ENCODE measurements at places on chromosomes 7 and 10. TPM values are rescaled to one million over a fixed set of nuclear protein-coding genes. Genes with fewer than 3 reads are reported as not detected.

FGL2 gene
- total RNA-seq: not detected

DEPP1 gene
- 6.8 TPM for total RNA-seq

CPVL gene
- total RNA-seq: 2.7 TPM

FBXL13 gene
- 0.18 TPM for total RNA-seq

DNA sequence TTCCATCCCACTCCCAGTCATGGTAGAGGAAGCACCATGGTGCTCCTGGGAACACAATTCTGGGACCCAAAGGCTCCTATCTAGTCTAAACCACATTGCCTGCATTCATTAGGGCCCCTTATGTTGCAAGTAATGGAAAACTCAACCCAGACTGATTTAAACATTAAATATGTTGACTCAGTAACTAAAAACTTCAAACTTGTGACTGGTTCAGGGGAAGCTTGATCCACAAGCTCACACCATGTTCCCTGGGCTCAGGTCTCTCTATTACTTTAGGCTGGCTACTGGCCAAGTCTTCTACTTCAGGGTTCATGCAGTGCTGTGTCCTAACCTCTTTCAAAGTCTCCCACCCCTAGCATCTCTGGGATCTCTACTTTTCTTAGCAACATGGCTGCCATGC is 13.1 kb downstream of the WNT16 start:
- peaks cover 5% of the 10 kb centered on the region for H3K36me3 ChIP-seq
- no peaks in the 10 kb centered on the region for H3K4me1 ChIP-seq

DNA sequence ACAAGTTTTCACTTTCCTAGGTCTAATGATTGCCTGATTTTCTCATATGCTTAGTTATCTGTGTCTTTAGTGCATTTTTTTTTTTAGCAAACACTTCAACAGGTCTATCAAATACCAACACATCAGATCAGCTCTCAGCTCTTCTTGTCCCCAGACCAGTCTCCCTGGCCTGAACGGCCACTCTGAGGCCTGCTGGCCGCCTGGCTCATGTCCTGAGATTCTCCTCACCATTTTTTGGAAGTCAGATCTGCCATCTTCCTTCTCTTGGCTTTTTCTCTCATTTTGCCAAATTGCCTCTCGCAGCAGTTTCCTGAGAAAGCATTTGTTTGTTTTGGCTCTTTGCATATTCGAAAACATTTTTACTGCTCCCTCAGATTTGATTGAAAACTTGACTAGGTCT is 29.3 kb downstream of the PPP2R2D start:
- no peak for DNase-seq
- H3K36me3 ChIP-seq: peaks cover 15% of the 10 kb centered on the region
- H3K4me3 ChIP-seq: no peak overlapping the region
- no peak overlapping the region for H3K27ac ChIP-seq
- H3K27me3 ChIP-seq: no peaks in the 10 kb centered on the region
- H3K4me1 ChIP-seq: peaks cover 45% of the 10 kb centered on the region

- H3K4me1 ChIP-seq: peaks cover 14% of the 10 kb centered on the region
- DNase-seq: no peak
- H3K36me3 ChIP-seq: peaks cover 62% of the 10 kb centered on the region
These were observed 9.8 kb downstream of the DNAJB12 start for GRCh38 chr10:72344932-72345331.

DNA sequence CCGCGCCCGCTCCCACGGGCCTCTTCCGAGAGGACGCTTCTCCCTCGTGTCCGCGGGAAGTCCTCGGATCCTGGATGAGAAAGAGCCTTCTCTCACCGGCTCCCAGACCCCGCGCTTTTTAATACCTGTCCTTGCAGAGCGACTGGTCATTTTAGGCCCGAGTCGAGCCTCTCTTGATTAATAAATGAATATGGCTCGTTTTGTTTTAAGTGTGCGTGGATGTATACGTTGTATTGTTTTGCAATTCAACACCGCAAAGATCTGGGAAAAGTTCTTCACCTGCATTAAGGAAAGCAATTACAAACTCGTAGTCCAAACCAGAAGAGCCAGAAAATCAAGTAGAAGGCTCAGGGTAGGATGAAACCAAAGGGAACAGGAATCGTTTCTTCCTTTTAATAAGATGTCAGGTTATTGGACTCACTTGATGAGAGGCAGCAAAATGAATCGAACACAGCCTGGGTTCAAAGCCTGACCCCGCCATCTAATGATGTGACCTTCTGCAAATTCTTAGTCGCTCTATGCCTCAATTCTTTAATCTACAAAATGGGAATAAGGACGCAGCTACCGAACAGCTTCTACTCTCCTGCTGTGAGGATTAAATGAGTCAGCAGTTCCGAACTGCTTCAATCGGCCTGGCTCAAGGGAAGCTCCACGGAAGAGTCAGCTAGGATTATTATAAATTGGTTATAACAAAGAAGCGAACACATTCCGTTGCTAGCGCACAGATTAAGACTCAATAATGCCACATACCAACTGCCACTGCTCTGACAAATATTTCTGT is 277.8 kb upstream of the NEBL start:
- H3K27me3 ChIP-seq: peaks cover 28% of the 10 kb centered on the region
- DNase-seq: no peak
- no peaks in the 10 kb centered on the region for H3K36me3 ChIP-seq
- no peak overlapping the region for H3K4me3 ChIP-seq

- no peaks in the 10 kb centered on the region for H3K27me3 ChIP-seq
- H3K27ac ChIP-seq: no peak overlapping the region
- no peak for DNase-seq
- H3K4me3 ChIP-seq: no peak overlapping the region
These were observed 450.6 kb upstream of the AUTS2 start for GRCh38 chr7:69147631-69148030.

GRCh38 chr7:88361357-88361756 is 54.7 kb upstream of the STEAP4 start:
- H3K36me3 ChIP-seq: no peaks in the 10 kb centered on the region
- DNase-seq: no peak
- no peaks in the 10 kb centered on the region for H3K4me1 ChIP-seq
- H3K27me3 ChIP-seq: peaks cover 7% of the 10 kb centered on the region

GRCh38 chr10:97876402-97876801 is 26.8 kb downstream of the GOLGA7B start:
- H3K4me3 ChIP-seq: no peak overlapping the region
- peaks cover 3% of the 10 kb centered on the region for H3K27me3 ChIP-seq
- peaks cover under 1% of the 10 kb centered on the region for H3K4me1 ChIP-seq
- H3K36me3 ChIP-seq: no peaks in the 10 kb centered on the region

GRCh38 chr7:114977277-114977676 is 55.4 kb downstream of the MDFIC start:
- H3K27me3 ChIP-seq: no peaks in the 10 kb centered on the region
- H3K4me3 ChIP-seq: no peak overlapping the region
- no peak for DNase-seq
- peaks cover 8% of the 10 kb centered on the region for H3K36me3 ChIP-seq

- 0 out of 2 replicates have a peak, but pooled peaks cover 3% of the 10 kb centered on the region for H3K27me3 ChIP-seq
- no peak overlapping the region for H3K4me3 ChIP-seq
- no peak overlapping the region for H3K27ac ChIP-seq
- no peak for DNase-seq
- no peaks in the 10 kb centered on the region for H3K36me3 ChIP-seq
- H3K4me1 ChIP-seq: no peaks in the 10 kb centered on the region
These were observed 231.3 kb downstream of the LRMDA start for GRCh38 chr10:75662715-75663114.

DNA sequence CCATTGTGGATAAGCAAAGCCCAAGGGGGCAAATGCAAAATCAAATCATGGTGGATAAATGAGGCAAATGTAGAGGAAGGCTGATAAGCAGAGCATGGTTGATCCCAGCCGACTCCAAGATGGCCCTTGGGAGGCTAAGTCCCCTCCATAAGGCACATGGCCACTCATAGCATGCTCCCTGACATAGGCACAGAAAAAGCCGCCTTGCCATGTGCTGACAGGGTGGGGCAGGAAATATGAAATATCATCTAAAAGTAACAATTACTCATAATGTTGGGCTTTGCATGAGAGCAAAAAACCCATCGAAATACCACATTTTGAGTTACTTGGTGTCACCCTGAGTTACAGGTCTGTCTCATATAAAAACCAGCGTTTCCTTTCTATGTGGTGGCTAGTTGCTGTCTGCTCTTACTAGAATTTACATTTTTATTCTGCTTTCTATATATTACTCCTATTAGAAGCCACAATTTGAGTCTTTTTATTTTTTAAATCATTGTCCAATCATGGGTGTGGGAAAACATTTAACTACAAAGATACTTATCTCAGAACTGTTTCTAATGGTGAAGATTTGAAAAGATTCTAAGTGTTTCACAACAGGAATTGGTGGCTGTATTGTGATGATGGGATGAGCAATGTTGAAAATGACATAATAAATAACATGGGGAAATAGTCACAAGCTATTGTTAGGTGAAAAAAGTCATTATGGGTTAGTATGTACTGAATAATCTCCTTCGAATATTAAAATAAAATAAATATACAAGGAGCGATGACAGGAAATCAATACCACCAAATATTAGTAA is 102.7 kb downstream of the CUBN start:
- H3K4me3 ChIP-seq: no peak overlapping the region
- H3K4me1 ChIP-seq: peaks cover 66% of the 10 kb centered on the region
- H3K36me3 ChIP-seq: no peaks in the 10 kb centered on the region
- H3K27ac ChIP-seq: peak overlapping the region; percentile 94

GRCh38 chr10:102306710-102307109 is 61.4 kb downstream of the GBF1 start:
- H3K27me3 ChIP-seq: no peaks in the 10 kb centered on the region
- no peak for DNase-seq
- no peaks in the 10 kb centered on the region for H3K36me3 ChIP-seq
- no peak overlapping the region for H3K27ac ChIP-seq

DNA sequence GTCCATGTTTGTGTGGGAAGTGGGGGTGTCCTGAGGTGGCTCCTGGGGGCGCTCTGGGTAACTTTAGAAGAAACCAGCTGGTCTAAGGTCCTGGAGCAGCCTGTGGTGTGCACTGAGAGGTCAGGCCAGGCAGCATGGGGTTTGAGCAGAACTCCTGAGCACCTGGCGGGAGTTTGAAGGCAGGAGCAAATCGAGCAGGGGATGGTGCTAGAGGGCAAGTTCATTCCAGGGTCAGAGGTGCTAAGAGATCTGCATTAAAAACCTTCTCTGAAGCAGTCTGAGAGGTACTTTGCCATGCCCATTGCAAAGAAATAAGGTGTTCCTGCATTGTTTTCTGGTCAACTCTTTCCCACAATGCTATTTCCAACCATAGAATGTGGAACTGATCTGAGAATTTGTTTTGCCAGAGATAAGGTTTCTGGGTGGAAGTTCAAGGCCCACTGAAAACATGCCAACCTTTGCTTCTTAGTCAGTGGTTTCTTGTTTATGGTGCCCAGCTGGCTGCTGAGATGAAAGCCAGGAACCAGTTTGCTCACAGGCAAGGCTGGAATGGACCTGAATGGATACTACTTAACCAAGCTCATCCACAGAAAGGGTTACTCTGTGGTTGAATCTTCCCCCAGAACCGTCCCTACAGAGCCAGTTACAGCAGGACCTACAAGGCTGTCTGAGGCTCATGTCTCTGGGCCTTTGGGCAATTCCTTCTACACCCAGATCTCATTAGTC is 136.3 kb upstream of the TMEM72 start:
- no peaks in the 10 kb centered on the region for H3K4me1 ChIP-seq
- 0 out of 2 replicates have a peak, but pooled peaks cover 5% of the 10 kb centered on the region for H3K27me3 ChIP-seq
- DNase-seq: no peak
- H3K27ac ChIP-seq: no peak overlapping the region
- H3K36me3 ChIP-seq: no peaks in the 10 kb centered on the region
- no peak overlapping the region for H3K4me3 ChIP-seq

DNA sequence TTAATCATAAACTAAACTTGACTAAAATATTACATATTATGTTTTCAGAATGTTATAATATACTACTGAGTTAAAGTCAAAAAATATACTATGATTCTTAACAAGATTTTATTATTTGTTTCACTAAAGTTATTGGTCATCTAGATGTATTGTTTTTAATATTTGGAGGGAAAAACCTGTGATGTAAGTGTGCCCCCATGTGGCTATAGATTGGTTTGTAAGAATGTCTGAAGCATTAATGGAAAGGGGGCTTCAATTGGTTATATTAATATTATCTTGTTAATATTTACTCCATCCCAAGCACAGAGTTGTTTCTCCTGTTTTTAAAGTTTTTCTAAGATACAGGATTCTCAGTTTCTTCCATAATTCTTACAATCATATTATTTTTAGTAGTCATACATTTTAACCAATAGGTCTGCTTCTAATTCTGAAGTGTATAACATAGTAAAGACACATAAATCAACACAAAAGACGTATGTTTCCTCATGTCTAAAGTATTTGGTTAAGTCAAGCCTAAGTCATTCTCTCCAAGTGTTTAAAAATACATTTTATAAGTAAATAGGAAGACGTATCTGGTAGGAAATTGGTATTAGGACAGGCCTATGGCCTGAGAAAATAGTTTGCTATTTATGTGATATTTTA is 58.0 kb downstream of the GNAT3 start:
- no peaks in the 10 kb centered on the region for H3K27me3 ChIP-seq
- no peak overlapping the region for H3K4me3 ChIP-seq
- H3K36me3 ChIP-seq: no peaks in the 10 kb centered on the region
- H3K27ac ChIP-seq: no peak overlapping the region
- 0 out of 2 replicates have a peak, but pooled peaks cover 6% of the 10 kb centered on the region for H3K4me1 ChIP-seq

DNA sequence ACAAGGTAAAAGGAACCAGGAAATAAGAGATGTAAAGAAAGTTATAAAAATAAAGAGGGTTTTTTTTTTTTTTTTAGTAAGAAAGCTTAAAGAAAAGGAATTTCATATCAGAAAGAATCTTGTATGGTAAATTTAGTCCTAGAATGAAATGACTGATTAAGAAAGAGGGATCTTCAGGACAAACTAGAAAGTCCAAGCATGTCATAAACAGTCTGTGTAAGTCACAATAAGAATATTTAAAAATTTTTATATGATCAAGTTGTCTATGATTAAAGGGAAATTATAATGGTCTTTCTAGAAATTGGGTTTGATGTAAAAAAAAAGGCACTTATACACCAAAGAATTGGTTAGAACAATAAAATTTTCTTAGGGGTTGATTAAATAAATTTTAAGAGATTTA is 289.5 kb downstream of the XPNPEP1 start:
- H3K4me3 ChIP-seq: no peak overlapping the region
- no peaks in the 10 kb centered on the region for H3K36me3 ChIP-seq
- H3K27me3 ChIP-seq: no peaks in the 10 kb centered on the region

All from SJSA1 (cell line).